ENCODE measurements at places on chromosomes 16 and 17.

DNA sequence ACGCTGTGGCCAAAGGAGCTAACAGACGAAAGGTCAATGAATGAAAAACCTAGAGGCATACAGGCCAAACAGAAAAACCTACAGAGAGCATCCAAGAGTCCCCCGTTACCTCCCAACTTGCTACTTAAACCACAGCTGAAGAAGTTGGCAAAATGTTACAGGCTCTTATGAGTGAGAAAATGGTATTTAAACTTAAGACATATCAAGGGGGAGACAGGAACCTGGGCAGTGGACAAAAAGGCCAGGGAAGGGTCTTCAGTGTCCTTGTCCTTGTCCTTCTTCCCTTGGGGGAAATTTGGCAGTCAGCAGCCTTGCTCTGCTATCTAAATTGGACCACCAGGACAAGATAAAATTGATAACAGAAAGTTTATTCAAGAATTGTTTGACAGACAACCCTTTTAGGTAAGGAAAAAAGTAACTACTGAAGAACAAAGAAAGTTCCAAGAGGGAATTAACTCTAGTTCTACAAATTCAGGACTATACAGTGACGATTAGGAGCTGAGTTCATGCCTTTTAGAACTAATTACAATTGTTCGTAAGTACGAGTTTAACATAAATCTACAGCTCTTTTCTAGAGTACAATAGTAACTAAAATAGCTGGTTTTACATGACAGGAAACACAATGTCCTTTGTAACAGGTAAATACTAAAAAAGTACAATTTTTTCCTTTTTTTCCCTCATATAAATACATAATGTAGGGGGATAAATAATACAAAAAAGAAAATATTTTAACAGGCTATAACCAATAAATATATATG, 3.8 kb upstream of the HOXB2 start:
- DNase-seq: no peak

DNA sequence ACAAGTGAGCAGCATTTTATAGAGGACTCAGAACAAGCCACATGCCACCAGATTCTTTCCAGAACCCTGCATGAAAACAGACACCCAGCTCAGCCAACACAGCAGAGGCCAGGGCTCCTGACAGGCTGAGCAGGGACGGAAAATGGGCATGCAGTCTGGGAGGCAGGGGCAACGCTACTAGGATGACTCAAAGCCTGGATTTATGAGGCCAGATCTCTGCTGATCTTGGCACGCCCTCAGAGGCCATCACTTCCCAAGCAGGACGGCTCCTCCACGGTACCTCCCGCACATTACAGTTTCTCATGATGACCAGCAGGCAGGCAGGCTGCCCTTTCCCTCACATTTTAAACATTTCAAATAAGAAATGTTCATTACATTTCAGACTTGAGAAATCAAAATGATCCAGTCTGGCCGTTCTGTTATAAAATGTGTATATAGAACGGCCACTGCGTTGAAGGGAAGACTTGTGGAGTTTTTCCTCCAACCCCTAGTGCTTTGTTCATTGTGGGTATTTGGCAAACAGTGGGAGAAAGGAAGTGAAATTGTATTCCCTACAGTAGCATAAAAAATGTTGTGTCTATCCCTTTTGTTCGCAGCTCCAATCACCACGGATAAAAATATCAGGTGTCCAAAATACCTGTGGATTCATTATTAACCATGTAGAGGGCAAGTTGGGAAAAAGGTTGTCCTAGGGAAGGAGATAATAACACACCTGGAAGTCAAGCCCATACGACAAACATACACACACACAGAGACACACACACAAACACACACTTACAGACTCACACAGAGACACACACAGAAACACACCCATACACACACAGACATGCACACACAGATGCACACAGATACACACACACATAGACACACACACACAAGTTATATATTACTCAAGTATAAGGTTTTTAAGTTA, 64.8 kb upstream of the ADAMTS18 start:
- DNase-seq: peak; percentile 12

GRCh38 chr17:32783602-32784001, 93.3 kb downstream of the MYO1D start:
- DNase-seq: peak; percentile 30

DNA sequence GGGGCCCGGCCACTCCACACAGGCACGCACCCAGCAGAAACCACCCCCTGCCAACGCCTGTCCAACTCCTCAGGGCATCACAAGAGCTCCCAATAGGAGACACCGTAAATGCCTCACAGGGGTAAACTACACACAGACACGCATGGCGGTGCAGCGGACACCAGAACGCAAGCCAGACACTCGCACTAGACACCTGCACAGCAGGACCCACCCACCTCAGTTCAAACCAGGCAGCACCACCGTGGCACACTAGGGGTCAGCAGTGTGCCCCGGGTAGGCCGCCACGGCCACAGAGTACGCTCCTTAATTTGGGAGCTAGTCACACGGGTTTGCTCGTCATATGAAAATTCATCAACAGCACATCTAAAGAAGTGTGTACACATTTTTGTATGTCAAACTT, 3.4 kb downstream of the SLC38A10 start:
- DNase-seq: peak; percentile 79

- no peak for DNase-seq
Observed at GRCh38 chr17:7384489-7385081, 3.7 kb downstream of the TNK1 start.

GRCh38 chr16:46828943-46829342, 2.0 kb downstream of the C16orf87 start:
- DNase-seq: no peak

DNA sequence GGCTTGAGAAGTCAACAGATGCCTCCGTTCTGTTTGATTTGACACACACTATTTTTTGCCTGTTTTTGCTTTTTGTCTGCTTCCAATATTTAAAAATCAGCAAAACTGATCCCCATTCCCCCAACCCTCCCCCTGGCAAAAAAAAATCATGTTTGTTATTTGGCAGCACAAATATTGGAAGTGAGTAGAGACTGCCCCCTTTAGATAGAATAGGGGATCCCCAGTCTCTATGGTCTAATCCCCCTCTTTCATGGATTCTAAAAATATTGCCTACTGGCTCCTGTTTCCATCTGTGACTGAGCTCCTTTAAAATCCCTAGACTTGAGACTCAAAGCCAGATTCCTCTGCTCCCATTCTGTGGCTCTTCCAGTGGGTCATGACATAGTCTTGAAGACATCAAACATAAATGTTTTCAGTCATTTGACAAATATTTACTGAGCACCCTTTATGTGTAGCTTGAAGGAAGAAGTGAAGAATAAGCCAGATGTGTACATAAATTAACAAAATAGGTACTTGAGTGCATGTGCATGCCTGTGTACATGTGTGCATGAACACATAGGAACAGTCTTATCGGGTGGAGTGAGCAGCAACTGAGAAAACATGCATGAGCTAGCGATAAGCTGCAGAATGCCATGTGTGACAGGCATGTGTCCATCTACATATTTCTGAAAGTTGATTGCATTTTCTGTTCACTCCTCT, 101.2 kb downstream of the SALL1 start:
- no peak for DNase-seq

DNA sequence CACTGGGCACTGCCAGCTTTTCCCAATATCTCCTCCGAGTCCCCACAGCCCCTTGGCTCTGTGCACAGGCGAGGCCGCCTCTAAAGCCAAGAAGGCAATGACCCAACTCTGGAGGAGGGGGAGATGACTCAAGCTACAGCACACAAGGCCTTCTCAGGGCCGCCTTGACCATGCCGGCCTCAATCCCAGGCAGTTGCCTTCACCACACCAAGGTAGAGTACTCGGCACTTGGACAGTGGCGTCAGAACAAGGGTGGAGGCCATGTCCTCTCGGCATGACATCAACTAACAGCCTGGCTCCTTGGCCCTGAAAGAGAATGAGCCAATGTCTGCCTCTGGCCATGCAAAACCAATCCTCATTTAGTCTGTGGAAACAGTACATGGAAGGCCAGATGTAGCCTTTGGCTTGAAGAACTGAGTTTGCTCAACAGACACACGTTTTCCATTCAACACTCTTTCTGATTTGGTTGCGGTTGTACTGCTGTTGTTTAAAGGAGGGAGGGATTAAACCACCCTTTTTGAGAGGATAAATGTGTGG, 139.6 kb downstream of the XYLT1 start:
- DNase-seq: no peak

- peak; percentile 62 for DNase-seq
Observed at GRCh38 chr16:13957197-13958078, 37.5 kb downstream of the ERCC4 start.

DNA sequence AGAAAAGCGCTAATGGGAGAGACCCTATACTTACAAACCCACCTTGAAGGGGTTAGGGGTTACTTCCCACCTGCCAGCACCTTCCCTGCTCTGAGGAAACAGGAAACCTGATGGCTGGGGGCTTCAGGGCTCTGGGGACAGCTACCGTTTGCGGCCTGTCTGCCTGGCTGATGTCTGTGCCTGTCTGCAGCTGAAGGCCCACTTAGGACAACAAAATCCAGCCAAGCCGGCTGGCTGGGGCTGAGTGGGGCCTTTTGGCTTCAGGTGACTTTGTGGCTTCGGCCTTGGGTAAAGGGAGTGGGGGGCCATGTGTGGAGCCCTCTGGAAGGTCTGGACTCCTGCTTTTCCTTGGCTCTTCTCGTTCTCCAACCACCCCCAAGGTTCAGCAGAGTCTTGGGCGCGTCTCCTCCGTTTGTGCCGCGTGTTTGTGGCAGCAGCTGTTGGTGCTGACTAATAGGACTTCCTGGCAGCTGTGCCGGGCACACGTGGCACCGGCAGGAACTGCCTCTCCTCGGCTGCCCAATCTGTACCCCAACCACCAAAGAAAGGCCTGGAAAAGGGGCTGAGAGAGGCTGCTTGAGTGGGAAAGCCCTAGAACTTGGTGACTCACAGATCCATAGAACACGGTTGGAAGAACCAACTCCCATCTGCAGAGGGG, 186.7 kb downstream of the MSI2 start:
- DNase-seq: no peak

- DNase-seq: peak; percentile 87
Observed at GRCh38 chr17:29568331-29569244, at the start of gene TP53I13. TSS of gene TP53I13 (plus strand) at chr17:29568701. CDS start at chr17:29568759, 58 bp downstream.

- no peak for DNase-seq
Observed at GRCh38 chr17:48546924-48547807, 2.3 kb upstream of the HOXB2 start.

GRCh38 chr16:66948134-66948836, 12.8 kb upstream of the CES3 start:
- no peak for DNase-seq

GRCh38 chr17:40485851-40486521, 15.4 kb downstream of the TNS4 start:
- peak; percentile 91 for DNase-seq

- DNase-seq: no peak
Observed at GRCh38 chr16:31397096-31397660, 4.0 kb downstream of the ITGAD start.

- peak; percentile 67 for DNase-seq
Observed at GRCh38 chr17:40345161-40345993, 19.2 kb downstream of the GJD3 start.

DNA sequence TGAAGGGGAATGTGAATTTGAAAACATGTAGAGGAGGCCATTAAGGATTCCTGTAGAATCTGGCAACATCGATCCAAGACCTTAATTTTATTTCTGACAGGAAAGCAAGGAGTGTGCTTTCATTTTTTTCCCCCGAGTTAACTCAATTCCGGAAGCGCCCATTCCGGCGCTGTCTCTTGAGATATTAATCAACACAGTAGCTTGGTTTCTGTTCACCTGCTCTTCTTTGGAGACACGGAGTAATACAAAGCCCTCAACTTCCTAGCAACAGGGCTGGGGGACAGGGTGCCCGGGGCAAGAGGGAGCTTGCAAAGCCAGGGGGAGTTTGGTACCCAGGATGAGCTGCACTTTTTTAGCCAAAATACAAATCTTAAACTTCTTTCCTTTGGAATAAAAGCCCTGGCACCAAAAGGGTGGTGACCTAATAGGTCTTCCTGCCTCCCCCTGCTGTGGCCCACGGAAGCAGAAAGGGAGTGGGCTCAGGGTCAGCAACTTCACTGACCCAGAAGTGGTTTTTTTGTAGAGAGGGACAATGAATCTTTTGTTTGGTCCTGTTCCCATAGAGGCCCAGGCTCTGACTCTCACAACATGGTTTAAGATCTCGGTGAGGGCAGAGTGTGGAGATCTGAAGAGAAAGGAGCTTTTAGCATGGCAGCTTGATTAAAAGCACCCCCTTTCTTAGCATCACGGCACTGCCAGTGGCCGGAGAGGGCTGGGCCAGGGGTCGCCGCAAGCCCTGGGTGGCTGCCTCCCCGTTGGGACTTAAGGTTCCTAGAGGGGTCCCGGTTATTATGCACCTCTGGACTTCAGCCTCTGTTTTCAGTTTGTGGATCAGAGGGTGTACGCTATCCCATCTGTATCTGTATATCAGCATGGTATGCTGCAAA, 207.3 kb downstream of the CCDC182 start:
- DNase-seq: no peak

DNA sequence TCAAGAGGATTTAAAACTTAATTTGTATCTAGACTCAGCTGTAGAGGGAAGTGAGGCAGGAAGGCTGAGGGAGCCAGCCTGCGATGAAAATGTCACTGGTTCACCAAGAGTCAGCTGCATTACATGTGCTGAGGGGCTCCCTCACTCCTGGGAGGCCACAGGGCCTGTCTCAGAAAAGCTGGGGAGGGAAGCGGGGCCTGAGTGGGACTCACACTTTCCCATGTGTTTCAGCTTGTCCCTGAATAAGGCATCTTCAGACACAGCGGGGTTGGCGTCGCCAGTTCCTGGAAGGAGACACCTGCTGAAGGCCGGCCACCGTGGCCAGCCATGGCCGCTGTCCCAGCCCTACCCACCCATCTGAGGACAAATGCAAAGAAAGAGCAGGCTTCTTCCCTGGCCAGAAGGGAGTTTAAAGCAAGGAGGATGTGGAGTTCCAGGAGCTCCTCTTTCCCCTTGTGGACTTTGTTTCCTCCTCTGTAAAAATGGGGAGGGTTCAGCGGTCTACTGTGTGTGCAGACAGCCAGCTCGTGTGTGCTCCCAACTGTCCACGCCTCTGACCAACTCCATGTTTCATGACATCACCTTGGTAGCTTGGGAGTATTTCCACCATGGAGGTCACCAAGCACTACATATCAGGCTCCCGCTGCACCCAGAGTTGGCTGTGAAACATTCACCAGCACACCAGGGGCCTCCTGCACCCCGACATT, 19.2 kb upstream of the MRPS23 start:
- DNase-seq: no peak

GRCh38 chr16:68698091-68698490, 39.0 kb upstream of the CDH1 start:
- DNase-seq: no peak

DNA sequence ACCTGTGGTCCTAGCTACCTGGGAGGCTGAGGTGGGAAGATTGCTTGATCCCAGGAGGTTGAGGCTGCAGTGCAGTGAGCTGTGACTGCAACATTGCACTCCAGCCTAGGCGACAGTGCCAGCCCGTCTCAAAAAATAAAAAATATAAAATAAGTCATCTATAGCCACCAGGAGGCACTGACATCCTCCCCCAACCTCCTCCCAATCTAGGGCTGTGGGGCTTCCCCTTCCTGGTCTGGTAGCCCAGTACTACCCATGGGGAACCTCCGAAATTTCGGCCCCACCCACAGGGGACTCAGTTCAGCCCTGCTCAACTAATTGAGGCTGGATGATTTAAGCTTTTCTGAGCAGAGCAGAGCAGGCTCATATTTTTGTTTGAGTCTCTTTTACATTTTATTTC, 3.2 kb downstream of the ZSCAN10 start:
- DNase-seq: no peak

Measured in AG08396 (cell line).